ENCODE measurements at places on chromosomes 4 and X.

DNA sequence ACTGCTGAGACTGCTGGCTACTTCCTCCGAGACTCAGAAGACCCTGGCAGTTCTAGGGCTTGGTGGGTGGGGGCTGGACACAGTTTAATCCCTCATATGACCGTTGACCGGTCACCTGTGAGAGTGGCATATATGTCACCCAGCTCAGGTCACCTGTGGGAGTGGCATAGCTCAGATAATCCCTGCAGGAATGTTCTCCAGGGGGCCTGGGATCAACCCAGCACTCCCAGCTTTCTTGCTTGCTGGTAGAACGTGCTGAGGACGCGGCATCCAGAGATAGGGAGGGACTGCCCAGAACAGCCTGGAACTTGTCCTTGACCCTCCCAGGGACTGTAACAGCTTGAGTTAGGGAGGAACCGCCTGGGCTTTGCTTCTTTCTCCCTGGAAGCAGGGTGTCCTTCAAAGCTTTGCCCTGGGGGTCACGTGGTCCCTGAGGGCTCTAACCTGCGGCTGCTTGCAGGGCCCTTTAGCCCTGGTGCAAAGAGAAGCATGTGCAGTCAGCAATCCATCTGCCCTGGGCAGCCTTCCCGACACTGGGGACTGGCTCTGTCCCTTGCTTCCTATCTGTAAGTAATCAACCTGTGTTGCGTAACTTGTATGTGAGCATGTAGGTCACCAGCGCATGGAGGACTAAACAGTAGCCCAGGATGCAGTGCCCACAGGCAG lies 55.3 kb downstream of the ZFYVE28 start:
- no peak for DNase-seq

DNA sequence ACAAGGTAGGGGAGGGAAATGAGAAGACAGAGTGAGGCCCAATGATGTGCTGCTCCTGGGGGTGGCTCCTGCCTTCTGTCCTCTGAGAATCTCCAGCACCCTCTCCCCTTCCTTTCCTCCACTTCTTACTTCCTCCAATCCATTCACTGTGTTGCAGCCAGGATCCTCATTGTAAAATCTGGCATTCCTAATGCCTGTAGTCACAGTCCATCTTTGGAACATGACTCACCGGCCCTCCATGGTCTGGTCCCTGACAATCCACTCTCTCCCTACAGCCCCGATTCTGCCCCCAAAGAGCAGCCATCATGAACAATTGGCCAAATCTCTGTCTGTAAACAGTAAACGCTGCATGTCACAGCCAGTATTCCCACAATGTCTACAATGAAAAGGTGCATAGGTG lies 72.9 kb downstream of the CLNK start:
- no peak for DNase-seq

DNA sequence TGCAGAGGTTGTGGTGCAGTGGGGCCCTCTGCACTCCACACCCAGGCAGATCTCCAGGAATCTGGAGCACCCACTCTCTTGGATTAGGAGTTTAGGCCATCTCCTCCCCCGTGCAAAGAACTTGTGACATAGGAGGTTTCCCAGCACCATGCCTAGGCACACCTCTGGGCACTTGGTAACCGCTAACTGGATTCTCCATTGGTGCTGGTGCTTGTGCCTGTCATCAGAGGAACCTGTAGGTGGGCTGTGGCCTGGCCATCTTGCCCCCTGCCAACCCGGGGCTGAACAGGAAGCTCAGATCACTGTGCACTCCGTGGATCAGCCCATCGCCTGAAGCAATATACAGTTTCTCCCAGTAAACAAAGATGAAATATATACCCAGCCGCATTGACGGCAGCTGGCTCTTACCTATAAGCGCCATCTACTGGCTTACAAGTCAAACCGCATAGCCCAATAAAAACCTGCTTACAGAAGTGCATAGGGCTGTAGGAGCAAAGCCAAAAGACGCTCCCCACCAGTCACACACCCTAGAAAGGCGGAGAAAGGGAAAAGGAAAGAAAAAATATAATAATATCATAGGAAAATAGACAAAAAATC lies 19.1 kb upstream of the TEX13B start:
- no peak for DNase-seq

GRCh38 chrX:53166103-53166502 lies 58.9 kb downstream of the KDM5C start:
- no peak for DNase-seq

- DNase-seq, result no peak
These were observed 3.1 kb downstream of the NKX1-1 start for GRCh38 chr4:1403177-1403583.

DNA sequence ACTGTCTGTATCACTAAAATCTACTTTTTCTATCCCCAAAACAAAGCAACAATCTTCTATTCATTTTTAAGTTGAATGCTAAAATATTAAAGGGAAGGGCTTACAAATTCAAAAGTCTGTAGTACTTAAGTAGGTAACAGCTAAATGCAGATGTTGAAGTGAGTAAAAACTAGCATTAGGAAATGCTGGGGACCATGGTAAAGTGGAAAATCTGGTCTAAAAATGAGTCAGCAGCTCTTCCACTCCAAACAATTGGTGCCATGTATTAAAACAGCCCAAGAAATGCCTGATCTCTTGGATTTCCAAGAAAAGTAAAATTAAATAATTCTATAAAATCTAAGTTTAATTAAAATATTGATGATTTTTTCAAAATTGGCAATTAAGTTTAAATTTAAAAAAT lies 73.3 kb upstream of the PPP3CA start:
- DNase-seq, result no peak

GRCh38 chr4:159134429-159134828 lies 31.6 kb downstream of the RAPGEF2 start:
- DNase-seq, result no peak

DNA sequence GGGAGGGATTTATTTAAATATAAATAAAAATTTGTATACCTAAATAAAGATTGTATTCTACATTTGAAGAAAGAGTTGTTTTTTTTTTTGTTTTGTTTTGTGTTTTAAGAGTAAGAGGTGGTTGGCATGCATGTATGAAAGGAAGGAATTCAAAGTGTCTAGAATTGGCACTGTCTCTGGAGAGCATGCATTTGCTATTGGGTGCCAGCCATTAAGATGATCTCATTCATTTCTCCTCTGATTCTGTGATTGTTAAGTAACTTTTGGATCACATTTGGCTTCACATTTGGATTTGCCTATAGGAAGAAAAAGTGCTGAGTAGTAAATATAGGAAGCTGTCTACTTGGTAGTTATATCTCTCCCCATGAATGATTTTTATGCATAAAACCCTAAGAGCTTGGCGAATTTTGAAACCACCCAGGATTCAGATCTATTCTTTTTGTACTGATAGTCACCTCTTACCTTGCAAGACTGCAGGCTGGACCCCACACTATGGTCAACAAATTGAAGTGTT lies 7.8 kb upstream of the BOD1L1 start:
- DNase-seq, result no peak

DNA sequence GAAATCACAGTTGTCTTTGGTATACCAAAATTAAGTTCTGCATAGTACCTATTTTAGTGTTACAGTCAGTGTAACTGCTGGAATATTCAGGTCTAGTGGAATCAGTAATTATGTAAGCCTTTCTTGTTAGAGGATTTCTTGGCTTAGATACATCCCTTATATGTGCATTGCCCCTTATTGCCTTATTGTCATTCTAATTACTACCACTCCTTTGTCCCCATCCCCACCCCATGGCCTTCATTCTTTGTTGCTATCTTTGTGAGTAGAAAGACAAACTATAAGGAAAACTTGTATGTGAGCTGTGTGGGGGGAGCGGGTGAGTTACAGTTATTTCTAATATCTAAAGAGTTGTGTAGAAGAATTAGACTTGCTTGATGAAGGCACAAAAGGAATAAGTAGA lies 36.9 kb upstream of the RPA4 start:
- DNase-seq, result no peak

DNA sequence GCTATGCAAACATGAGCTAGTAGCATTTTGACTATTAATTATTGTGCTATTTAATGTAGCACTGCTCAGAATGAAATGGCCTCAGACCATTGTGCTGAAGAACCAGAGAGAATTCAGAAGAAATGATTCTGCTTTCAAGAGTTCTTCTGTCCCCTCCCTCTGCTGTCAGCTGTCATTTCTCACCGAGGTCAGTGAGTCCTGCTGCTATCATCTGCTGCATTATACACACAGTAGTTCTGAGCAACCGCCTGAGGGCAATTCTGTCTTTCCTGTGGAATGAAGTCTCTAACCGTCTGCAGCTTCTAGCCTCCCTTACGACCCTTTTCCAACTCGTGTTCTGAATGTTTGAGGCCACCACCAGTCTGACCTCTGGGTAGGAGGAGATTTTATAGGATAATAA lies 249.4 kb downstream of the HNRNPD start:
- no peak for DNase-seq

DNA sequence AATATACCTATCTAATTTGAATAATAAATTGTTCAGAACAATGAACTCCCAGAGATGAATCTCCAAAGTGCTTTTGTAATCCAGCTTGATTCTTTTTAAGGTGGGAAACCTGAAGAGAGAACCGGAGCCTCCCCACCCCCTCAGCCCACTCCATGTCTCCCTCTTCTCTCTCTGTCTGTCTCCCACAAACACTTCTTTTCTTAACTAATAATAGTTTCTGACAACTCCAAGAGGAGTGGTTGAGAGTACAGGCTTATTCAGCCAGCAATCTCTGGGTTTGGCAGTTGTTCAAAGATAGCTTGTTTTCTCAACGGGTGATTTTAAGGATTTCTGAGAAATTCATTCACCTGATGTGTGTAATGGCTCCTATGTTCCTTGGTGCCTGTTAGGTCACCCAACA lies 23.4 kb downstream of the PPP4R3C start:
- no peak for DNase-seq

All from activated CD4-positive, alpha-beta T cell treated with anti-CD3 and anti-CD28 coated beads for 48 hours (primary cell).